ENCODE measurements at places on chromosomes 1 and 21. TPM values are rescaled to one million over a fixed set of nuclear protein-coding genes. Genes with fewer than 3 reads are reported as not detected.

Gene CGN
- 0.06 TPM for total RNA-seq

Gene SPRR4
- total RNA-seq, result not detected

Gene RGS8
- not detected for total RNA-seq

Gene FAM72C
- 1.8 TPM for total RNA-seq

Gene METTL13
- total RNA-seq, result 31.9 TPM

Gene KIRREL1
- 78.8 TPM for total RNA-seq

Gene ODR4
- 17.6 TPM for total RNA-seq

Gene RYR2
- 0.06 TPM for total RNA-seq

Gene NT5C1A
- not detected for total RNA-seq

GRCh38 chr1:54623216-54624007, at the start of gene FAM151A:
FAM151A (minus strand) TSS chr1:54623525; CDS start chr1:54623395, 130 bp downstream.
- DNase-seq, result no peak

DNA sequence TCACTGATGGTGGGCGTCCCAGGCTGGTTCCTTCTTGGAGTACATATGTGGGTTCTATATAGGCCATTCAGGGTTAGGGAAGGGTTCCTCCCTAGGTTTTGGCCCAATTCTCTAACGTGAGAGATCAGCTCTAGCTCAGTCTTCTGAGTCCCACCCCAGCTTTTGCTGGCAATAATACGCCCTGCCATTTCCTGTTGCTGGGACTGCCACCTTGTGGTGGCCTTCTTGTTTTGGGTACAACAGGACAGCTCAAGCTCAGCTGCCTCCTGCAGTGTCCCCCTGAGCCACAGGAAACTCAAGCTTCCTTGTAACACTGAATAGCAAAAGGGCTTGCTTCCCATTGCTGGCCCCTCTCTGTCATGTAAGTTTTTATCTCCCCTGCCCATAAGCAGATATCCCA, 77.8 kb downstream of the BACH1 start:
- DNase-seq, result peak; percentile 49

GRCh38 chr1:92826792-92827191, 5.0 kb upstream of the RPL5 start:
- DNase-seq, result no peak

- no peak for DNase-seq
Observed at GRCh38 chr1:163055531-163055930, 13.6 kb upstream of the RGS4 start.

GRCh38 chr1:171258943-171259342, 10.6 kb downstream of the FMO1 start:
- no peak for DNase-seq

GRCh38 chr1:230715510-230715909, 1.6 kb upstream of the AGT start:
- DNase-seq, result no peak

- no peak for DNase-seq
Observed at GRCh38 chr1:230384380-230385157, 41.6 kb downstream of the PGBD5 start.

DNA sequence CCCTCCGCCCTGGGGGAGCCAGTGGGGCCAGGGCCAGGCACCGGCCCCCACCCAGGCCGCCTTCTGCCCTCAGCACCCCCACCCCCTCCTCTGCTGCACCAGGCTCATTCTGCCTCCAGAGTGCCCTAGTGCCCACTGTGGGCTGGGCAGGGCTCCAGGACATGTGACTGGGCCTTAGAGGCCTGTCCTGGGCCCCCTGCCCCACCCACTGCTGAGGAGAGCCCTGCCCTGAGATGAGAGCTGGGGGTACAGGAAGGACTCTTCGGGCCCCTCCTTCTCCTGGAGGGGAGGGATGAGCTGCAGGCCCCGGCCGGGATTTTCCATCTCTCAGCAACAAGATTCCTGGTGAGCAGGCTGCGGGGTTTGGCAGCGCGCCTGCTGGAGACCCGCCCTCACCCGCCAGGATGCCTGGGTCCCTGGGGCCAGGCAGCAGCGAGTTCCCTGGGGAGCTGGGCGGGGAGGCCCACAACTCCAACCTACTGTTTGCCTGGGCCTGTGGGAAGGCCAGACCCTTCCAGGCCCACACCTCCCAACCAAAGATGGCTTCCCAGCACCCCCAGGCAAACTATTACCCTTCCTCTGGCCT, 14.0 kb downstream of the AHDC1 start:
- DNase-seq, result peak; percentile 62

DNA sequence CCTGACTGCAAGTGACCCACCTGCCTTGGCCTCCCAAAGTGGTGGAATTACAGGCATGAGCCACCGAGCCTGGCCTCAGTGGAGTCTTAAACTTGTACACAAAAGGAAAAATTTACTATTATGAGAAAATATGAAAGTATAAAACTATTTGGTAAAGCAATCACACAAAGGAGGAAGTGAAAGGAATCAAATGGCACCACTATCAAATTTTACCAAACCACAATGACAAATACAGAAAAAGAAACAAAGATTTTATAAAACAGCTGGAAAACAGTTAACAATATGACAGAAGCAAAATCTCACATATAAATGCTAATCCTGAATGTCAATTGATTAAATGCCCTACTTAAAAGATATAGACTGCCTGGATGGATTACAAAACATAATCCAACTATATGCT, 42.1 kb upstream of the NEGR1 start:
- DNase-seq, result peak; percentile 21

- peak; percentile 32 for DNase-seq
Observed at GRCh38 chr1:213369465-213369864, 318.4 kb downstream of the RPS6KC1 start.

GRCh38 chr1:1213345-1214265, at the start of gene TNFRSF4:
TNFRSF4 (minus strand) TSS chr1:1214153; CDS start chr1:1214127, 26 bp downstream.
- DNase-seq, result no peak

DNA sequence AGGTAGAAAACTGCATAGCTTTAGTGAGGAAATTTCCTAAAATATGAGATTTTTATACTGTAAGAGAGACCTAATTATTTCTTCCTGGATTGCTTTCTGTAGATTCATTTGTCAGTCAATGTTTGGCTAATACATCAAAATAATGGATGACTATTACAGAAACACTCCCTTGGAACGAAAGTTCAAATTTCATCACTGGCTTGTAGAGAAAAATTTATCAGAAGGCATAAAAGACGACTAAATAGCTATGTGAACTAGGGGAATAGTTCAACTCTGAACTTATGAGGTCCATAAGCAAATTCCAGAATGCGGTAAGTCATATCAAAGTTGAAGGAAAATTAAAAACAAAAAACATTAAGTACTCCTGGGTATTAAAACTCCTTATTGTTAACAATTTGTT, 36.0 kb downstream of the WNT2B start:
- DNase-seq, result peak; percentile 32

DNA sequence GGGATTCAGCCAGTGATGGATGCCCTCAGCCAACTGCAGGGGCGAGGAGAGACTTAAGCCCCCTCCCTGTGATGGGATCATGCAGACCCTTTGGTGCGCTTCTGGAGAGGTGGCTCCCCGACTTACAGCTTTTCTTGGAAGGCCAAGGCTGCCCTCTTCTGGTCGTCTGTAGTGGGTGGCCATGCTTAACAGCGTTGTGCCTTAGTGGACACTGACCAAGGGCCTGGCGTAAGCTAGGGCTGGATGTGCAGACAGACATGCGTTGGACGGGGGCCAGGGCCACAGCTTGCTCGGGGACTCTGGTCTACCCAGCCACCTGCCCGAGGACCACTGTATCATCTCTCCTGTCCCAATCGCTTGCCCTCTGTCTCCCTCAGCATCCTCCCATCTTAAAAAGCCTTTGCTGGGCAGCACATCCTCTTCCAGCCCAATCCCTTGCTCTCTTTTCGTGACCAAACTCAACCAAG, 5.5 kb downstream of the AZIN2 start:
- peak; percentile 67 for DNase-seq

DNA sequence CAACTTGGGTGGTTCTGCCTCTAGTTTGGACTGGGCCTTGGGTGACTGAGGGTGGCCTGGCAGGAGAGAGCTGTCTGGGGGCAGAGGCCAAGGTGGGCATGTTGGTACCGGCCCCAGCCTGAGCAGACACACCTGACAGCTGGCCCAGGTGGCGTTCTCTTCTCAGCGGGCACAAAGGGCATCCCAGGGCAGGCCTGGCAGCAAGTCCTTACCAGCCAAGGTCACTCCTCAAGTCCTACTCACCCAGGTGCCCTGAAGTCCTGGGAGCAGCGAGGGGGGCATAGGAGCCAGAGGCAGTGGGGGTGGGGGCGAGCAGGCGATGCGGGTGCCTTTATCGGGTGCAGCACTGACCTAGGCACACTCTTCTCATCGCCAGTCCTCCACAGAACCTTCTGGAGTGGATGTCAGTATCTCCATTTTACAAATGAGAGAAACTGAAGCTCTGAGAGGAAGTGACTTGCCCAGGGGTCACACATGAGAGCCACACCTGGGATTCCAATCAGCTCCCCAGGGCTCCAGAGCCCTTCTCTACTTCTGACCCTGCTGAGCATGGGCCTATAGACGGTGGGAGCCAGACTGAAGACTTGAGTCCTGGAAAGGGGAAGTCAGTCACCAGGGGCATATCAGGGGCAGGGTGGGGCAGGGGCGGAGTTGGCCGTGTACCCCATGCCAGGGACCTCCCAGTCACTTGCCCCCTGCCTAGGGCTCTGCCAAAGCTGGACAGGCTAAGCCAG, 587 bp upstream of the SLC25A34 start:
- DNase-seq, result no peak

GRCh38 chr1:37948841-37949240, 2.0 kb upstream of the INPP5B start:
- DNase-seq, result no peak
